ENCODE measurements at places on chromosomes 3 and 15.

DNA sequence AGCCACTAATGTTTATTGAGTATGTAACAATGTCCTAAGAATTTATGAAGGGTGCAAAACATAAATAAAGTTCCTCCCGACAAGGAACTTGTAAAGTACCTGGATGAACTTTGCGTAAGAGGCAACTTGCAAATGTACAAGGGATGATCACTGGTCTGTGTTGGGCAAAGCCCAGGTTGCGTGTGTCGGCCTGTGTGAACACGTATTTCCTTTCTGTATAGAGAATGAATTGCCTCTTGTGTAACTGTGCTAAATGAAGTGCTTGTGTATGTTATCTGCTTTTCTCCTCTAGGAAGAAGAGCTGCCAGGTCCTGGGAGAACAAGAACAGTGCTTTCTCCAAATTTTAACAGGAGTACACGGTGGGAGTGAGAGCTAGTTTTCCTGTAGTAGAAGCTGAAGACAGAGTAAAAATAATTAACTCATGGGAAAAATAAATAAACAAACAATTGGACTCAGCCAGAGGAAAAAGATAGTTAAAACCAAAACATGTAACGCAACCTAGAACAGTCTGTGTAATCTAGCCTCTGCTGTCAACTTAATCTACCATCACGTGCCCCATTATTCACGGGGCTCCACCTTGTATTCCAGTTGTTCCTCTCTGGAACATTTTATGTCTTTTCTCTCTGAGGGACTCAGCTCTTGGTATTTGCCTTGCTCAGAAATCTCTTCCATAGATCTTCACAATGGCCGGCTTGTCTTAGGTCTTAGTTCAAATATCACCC lies 83.7 kb upstream of the RASGRP1 start:
- DNase-seq: no peak

DNA sequence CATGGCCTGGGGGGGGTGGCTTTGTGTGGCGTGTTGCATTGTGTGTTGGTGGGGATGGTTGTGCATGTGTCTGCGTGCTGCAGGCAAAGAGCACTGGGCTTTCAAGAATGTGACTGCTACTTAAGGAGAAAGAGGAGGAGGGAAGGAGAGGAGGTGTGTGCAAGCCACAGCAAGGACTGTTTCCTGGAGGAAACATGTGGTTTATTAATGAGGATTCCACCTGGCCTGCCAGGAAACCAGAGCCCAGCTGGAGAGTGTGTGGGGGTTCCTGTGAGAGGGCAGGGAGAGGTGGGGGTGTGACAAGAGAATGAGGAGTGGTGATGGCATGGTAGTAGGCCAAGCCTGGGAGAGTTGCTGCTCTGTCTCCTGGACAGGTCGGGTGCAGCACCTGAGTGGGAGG lies 258.1 kb upstream of the ROPN1 start:
- no peak for DNase-seq

DNA sequence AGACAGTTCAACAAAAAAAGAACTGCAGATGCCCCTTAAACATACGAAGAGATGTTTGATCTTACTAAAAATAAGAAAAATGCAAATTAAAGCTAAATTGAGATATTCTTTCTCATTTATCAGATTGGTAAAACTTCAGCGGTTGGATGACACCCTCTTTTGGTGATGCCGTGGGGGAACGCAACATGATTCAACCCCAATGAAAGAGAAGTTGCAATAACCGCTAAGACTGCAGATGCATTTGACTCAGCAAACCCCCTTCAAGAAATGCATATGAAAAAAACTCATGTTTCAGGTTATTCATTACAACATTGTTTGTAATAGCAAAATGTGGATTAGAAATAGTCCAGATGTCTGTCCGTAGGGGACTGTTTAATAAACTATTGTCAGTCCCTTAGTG lies 3.6 kb downstream of the KLHL6 start:
- no peak for DNase-seq

- no peak for DNase-seq
These were observed 74.1 kb upstream of the CHRM5 start for GRCh38 chr15:33894193-33894592.

GRCh38 chr15:37394402-37395099 lies 294.2 kb upstream of the MEIS2 start:
- no peak for DNase-seq

- DNase-seq: peak; percentile 84
These were observed 8.7 kb upstream of the SEMA3B start for GRCh38 chr3:50260027-50260941.

Measured in activated CD8-positive, alpha-beta memory T cell treated with anti-CD3 and anti-CD28 coated beads for 48 hours (primary cell).